ENCODE measurements at places on chromosomes 16 and 17.

DNA sequence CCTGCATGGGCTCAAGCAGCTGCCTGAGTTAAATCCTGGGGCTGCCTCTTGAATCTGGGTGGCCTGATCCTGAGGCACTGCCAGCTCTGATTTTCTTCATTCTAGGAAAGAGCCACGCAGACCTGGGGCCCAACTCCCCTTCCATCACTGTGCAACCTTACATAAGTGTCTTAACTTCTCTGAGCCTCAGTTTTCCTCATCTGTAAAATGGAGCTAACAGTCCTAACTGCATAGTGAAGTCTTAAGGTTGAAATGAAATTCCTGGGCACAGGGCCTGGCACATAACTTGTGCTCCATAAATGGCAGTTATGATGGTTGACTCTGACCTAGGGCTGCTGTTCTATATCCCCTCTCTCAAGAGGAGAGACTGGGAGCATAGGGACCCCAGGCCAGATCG lies 236.6 kb downstream of the GSG1L start:
- DNase-seq: no peak

- peak; percentile 53 for DNase-seq
Observed at GRCh38 chr16:86899151-86899550, 320.8 kb downstream of the FOXL1 start.

- no peak for DNase-seq
Observed at GRCh38 chr16:68130520-68130919, 45.4 kb downstream of the NFATC3 start.

DNA sequence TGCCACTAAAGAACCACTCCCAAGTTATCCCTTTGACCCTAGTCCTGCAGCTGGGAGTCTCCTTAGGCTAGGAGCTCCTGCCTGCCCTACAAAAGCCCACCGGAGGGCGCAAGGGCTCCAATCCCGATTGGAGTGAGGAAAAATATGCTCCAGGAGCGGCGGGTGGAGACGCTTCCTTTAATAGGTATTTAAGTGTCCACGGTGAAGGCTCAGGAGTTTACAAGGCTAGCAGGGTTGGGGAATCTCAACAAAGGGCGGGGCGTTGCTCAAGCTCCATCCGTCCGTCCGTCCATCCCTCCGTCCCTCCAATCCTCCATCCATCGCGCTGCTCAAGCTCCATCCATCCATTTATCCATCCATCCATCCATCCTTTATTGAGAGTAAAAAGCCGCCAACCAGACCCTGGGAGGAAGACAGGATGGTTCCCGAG lies 556 bp upstream of the SPNS1 start:
- DNase-seq: peak; percentile 70

- DNase-seq: no peak
Observed at GRCh38 chr17:66733759-66734158, 101.2 kb upstream of the CACNG5 start.

- peak; percentile 55 for DNase-seq
Observed at GRCh38 chr17:42760652-42761581, at the start of gene RAMP2. RAMP2 (plus strand) TSS chr17:42761227; CDS start chr17:42761262, 35 bp downstream.

GRCh38 chr16:80912651-80913050 lies 94.0 kb downstream of the CMC2 start:
- no peak for DNase-seq

GRCh38 chr16:67546761-67547422 lies 15.4 kb upstream of the CTCF start:
- peak; percentile 78 for DNase-seq

DNA sequence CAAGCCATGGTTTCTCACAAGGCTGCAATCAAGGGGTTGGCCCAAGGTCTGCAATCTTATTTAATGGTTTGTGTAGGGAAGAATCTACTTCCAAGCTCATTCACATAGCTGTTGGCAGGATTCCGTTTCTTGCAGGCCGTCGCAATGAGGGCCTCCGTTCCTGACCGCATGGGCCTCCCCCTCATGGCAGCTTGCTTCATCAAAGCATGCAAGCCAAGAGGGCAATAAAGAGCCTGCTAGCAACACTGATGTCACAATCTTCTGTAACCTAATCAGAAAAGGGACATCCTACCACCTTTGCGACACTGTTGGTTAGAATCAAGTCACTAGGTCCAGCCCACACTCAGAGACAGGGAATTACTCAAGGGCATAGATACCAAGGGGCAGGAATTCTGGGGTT lies 95.5 kb downstream of the CCT6B start:
- peak; percentile 31 for DNase-seq

- DNase-seq: no peak
Observed at GRCh38 chr17:19433255-19433654, 22.2 kb downstream of the RNF112 start.

- no peak for DNase-seq
Observed at GRCh38 chr16:86337138-86337537, 173.2 kb upstream of the FOXF1 start.

GRCh38 chr16:17408296-17408695 lies 62.5 kb downstream of the XYLT1 start:
- DNase-seq: no peak

GRCh38 chr16:63530208-63530607 lies 1494.0 kb upstream of the CDH8 start:
- no peak for DNase-seq

- DNase-seq: no peak
Observed at GRCh38 chr16:66623755-66624154, 19.3 kb downstream of the CMTM3 start.

GRCh38 chr17:63701868-63702720 lies 2.2 kb upstream of the LIMD2 start:
- no peak for DNase-seq

DNA sequence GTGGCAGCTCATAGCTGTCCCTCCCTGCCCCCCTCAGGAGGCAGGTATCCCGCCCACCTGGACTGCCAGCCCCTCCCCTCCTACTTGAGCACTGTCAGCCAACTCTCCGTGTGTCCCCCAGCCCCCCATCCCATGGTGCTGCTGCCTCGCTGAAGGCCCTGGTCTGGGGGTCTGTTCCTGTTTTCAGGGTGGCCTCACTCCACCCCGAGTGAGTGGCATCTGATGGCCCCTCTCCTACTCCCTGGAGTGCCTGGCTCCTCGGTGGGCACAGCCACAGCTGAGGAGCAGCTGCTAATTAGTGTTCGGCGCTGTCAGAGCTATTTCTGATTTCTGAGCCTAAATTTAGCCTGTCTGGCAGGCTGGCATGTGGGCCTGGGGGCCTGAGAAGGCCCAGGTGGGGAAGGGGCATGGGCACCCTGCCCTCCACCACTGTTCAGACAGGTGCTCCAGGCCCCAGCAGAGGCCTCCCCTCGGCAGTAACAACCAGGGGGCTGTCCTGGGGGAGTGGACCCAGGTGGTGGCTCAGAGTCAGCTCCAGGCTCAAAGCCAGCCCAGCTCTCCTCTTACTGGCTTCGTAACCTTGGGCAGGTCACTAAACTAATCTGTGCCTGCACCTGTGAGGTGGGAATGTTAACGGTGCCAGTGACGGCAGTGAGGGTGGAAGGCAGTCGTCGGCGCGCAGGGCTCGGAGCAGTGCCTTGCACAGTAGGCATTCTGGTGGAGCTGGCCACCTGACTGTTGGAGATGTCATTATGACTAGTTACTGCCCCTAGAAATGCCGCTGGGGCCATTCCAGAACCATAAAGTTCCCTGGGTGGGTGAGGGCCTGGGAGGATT lies 6.5 kb downstream of the FMNL1 start:
- DNase-seq: no peak

- DNase-seq: no peak
Observed at GRCh38 chr17:66730461-66730923, 104.4 kb upstream of the CACNG5 start.

GRCh38 chr17:3613124-3613523 lies 3.9 kb upstream of the TRPV1 start:
- no peak for DNase-seq

DNA sequence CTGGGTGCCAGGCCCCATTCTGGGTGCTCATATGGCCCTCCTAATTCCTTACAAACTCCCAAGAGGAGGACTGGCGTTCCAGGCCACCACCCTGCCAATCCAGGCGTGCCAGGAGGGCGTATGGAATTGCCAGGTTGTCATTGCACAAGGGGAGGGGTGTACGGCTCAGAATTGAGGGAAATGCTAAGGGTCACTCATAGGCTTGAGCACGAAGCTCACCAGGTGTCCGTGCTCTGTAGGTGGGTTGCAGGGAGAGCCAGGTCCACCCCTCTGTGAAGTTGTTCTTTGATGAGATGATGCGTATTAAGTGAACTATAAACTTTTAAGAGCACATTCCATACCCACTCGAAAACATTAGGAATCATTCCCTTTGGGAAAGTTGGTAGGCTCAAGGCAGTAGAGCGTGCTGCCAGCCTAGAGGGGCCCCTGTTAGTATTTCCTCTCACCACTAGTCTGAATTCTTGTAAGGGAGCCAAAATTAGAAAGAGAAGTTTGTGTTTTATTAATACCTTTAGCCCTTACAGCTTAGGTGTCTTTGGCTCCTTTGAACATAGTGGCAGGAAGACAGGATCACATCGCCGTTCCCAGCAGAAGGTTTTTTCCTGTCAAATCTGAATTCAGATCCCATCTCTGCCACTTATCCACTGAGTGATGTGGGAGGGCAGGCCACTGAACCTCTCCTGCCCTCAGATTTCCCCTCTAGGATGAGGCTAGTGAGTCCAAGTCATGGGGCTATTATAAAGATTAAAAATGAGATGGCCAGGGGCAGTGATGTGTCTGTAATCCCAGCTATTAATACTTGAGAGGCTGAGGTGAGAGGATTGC lies 38.7 kb upstream of the NFAT5 start:
- no peak for DNase-seq

DNA sequence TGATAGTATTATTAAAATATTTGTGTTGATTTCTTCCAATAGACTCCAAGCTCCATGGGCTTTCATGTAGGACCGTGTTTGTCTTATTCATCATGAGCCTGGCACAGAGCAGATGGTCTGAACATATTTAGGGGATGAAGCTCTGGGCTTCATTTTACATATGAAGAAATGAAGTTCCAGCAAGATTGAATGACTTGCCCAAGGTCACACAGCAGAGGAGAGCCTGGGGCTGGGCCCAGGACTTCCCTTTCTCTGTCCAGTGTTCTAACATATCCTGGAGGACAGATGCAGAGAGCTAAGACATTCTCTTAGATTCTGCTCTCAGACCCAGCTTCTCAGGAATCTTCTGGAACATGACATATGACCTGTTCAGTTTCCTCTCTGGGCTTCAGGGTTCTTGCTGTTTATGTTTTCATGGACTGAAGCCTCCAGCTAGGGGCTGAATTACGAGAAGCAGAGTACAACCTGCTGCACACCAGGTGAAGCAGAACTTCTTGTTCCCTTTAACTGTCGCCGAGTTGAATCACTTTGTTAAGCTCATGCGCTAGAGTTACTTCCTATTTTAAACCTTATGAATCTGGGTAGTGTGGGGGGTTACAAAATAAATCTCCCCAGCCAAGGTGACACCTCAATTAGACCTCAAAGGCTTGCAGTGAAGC lies 53.6 kb downstream of the GPRC5B start:
- DNase-seq: no peak
